ENCODE measurements at places on chromosomes 4 and X. TPM values are rescaled to one million over a fixed set of nuclear protein-coding genes. Genes with fewer than 3 reads are reported as not detected.

DNA sequence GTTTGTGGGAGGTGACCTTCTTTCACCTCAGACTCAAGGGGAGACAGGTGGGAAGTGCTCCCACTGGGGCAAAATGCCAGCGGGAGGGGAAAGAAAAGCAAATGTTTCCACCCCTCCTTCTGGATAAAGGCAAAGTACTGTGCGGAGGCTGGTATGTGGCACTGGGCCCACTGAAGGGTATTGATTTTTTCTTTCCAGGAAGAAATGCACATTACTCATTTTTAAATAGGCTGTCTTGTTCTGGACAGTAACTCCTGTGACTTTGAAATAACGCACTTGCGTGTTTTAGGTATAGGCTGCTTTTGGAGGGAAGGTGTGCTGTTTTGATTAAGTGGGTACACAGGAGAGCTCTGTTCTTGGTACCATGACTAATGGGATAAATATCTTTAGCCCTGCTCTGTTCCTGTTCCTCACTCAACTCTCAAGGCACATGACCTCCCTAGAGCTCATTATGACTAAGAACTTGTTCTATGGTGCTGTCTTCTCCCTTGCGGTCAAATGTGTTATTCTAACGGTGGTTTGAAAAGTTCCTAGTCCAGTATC lies 40.7 kb upstream of the MBTPS2 start:
- no peaks in the 10 kb centered on the region for H3K36me3 ChIP-seq
- no peak overlapping the region for H3K4me3 ChIP-seq
- H3K4me1 ChIP-seq: no peaks in the 10 kb centered on the region
- peak; percentile 9 for DNase-seq
- no peak overlapping the region for H3K27ac ChIP-seq

DNA sequence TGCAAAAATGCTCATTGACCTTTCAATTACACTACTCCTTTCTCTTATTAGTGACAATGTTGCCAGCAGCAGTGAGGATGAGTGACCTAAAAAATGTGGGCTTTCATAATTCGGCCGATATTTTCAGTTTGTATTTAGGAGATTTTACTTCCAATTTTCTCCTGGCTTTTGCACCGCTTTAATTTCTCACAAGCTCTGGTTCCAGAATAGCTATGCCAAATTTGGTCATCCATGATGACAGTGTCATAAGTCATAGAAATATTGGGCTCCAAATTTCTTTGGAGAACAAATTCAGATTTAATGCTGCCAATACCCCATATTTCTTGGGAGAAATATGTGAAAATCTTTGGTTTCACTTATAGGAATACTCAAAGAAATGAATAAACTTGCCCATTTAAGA lies 187.7 kb upstream of the HCCS start:
- H3K4me1 ChIP-seq: peaks cover 33% of the 10 kb centered on the region
- no peaks in the 10 kb centered on the region for H3K36me3 ChIP-seq
- H3K27me3 ChIP-seq: no peaks in the 10 kb centered on the region
- H3K27ac ChIP-seq: 0 out of 2 replicates have a peak overlapping the region, but pooled peaks have one; percentile 2

Gene DKC1
- total RNA-seq: 30.0 TPM

DNA sequence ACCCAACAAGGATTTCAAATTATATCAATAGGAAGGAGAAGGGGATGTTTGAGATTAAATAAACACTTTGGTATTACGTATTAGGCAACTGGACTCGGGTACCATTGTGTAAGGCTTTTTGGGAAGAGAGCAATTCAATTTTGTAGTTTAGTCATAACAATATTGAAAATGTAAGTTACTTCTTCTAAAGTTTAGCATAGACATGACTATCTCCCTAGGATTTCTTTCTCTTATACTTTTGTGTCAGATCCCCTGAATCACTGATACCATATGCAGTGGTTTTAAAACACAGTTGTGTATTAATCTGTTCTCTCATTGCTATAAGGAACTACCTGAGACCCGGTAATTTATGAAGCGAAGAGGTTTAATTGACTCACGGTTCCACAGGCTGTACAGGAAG lies 123.8 kb upstream of the FAM9C start:
- H3K4me3 ChIP-seq: no peak overlapping the region
- H3K36me3 ChIP-seq: no peaks in the 10 kb centered on the region
- H3K4me1 ChIP-seq: peaks cover 17% of the 10 kb centered on the region
- DNase-seq: no peak

Gene EMCN
- total RNA-seq: 0.22 TPM

DNA sequence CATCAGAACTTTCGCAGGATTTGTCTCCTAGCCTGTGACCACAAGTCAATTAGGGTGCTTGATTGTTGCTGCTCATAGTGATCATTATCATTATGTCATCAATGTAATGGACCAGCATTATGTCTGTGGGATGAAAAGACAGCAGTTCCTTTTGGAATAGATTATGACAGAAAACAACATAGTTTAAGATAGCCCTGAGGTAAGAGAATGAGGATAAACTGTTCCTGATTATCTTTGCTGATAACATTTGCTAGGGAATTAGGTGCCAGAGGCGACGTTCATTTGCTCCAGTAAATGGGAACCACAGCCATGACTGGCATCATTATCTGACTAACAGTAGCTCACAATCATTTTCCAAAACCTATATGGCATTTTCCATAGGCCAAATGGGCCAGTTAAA lies 12.7 kb upstream of the THOC2 start:
- no peak for DNase-seq
- H3K27ac ChIP-seq: no peak overlapping the region
- H3K27me3 ChIP-seq: no peaks in the 10 kb centered on the region
- H3K4me3 ChIP-seq: no peak overlapping the region
- H3K4me1 ChIP-seq: no peaks in the 10 kb centered on the region
- H3K36me3 ChIP-seq: no peaks in the 10 kb centered on the region

DNA sequence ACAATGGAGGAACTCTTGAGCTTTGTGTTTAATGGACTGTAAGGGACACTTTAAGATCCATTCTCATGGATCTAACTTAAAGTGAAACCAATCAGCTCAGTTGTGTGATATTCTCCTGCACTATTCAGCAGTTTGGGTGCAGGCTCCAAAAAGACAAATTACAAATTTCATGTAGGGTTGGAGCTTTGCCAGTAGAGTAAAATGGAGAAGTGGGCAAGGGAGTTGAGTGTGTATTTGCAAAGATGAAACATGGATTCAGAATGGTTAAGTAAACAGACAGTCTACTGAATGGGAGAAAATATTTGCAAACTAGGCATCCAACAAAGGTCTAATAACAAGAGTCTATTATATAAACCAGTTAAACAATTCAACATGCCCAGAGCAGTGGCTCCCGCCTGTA lies 21.2 kb upstream of the MID2 start:
- H3K4me3 ChIP-seq: no peak overlapping the region
- no peak for DNase-seq
- no peaks in the 10 kb centered on the region for H3K4me1 ChIP-seq
- H3K27ac ChIP-seq: no peak overlapping the region

Gene ADH1A
- total RNA-seq: not detected

Gene LUZP4
- not detected for total RNA-seq

Gene USP53
- total RNA-seq: 43.3 TPM

GRCh38 chr4:16292585-16292984 lies 66.3 kb upstream of the TAPT1 start:
- H3K27ac ChIP-seq: no peak overlapping the region
- no peaks in the 10 kb centered on the region for H3K36me3 ChIP-seq
- DNase-seq: no peak
- no peaks in the 10 kb centered on the region for H3K27me3 ChIP-seq
- H3K4me1 ChIP-seq: peaks cover 15% of the 10 kb centered on the region
- H3K4me3 ChIP-seq: no peak overlapping the region

DNA sequence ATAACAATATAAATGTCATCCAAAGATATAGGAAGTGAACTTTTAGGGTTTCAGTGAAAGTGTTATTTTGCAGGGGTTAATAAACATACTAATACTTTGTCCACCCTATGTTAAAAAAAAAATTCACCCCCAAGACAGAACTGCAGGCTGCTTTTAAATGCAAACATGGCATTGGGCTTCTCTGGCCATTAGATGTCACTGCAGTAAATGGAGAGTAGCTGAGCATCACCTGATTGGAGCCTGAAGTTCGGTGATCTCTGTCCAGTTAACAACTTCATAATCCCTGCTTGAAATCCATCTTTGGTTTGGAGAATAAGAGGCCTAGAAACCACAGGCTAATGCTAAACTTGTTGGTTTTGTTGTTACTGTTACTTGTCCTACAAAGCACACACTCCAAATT lies 18.7 kb downstream of the SLC25A43 start:
- no peaks in the 10 kb centered on the region for H3K27me3 ChIP-seq
- H3K4me3 ChIP-seq: no peak overlapping the region
- H3K36me3 ChIP-seq: no peaks in the 10 kb centered on the region
- no peak overlapping the region for H3K27ac ChIP-seq
- no peak for DNase-seq

DNA sequence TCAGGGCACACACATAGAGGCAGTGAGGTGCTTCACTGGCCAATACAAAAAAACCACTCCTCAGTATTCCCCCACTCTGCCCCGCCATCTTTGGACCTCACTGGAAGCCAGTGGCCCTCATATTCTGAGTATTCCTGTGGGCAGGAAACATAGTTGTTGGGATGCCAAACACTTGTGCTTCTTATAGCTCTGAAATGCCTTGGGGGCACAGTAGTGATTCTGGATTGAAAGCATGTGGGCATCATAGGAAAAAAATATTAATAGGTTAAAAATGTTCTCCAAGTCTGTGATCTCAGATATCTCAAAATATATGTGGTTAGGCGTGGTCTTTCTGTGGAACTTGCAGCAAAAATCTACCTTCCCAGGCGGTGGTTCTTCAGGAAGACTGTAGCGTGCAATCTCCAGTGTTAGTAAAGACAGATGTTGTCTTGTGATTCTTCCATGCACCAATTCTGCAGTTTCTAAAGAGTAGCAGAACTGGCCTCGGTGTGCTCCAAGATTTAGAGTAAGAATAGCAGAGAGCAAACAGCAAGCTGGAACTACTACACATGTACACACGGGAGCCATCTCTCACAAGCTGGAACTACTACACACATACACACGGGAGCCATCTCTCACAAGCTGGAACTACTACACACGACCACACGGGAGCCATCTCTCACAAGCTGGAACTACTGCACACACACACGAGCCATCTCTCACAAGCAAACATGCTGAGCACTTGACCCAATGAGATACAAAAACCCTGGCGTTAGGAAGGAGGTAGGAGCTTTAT lies 8.0 kb upstream of the TENM3 start:
- H3K4me1 ChIP-seq: no peaks in the 10 kb centered on the region
- DNase-seq: no peak
- H3K36me3 ChIP-seq: no peaks in the 10 kb centered on the region
- H3K27me3 ChIP-seq: no peaks in the 10 kb centered on the region
- no peak overlapping the region for H3K27ac ChIP-seq

DNA sequence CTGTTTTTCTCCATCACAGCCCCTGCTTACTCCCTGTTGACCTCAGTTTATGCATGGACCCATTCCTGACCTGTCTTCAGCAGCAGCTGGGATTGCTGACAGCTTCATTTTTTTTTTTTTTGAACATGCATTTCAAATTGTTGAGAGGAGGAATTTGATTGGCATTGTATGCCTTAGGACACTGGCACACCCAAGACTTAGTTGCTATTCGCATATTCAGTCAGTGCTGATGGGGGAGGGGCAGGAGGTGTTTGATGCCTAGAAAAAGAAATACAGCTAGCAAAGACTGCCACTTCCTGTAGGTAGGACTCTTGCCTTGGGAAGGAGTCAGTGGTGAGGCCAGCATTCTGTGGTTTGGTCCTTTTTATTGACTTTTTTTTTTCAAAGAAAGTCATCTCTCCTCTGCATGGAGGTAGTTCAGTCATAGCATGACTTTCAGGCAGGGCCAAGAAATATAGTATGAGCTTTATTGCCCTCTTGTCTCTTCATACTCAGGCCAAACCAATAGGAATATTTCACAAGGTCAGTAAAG lies 33.6 kb upstream of the XK start:
- no peak overlapping the region for H3K4me3 ChIP-seq
- DNase-seq: no peak
- H3K4me1 ChIP-seq: no peaks in the 10 kb centered on the region
- no peaks in the 10 kb centered on the region for H3K36me3 ChIP-seq
- H3K27me3 ChIP-seq: no peaks in the 10 kb centered on the region

Gene SPATA4
- not detected for total RNA-seq

Gene MAOB
- total RNA-seq: not detected

DNA sequence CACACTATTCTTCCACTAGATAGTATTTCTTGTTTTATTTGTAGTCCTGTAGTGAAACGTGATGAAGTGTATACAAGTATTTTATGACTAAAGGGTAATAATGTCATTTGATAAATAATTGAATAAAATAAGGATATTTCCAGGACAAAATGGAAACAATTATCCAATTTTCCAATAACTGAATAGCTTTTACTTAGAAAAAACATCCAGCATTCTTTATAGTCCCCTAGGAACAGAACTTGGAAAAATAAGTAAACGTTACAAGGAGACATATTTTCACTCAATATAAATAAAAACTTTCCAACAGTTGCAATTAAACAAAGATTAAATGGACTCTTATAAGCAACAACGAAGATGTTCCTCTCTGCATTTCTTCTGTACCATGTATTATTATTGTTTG lies 566.0 kb downstream of the TMA16 start:
- no peaks in the 10 kb centered on the region for H3K36me3 ChIP-seq
- H3K27me3 ChIP-seq: no peaks in the 10 kb centered on the region
- no peak for DNase-seq
- H3K27ac ChIP-seq: no peak overlapping the region
- H3K4me1 ChIP-seq: no peaks in the 10 kb centered on the region
- H3K4me3 ChIP-seq: no peak overlapping the region

GRCh38 chr4:87370068-87370467 lies 20.9 kb downstream of the HSD17B11 start:
- peaks cover 14% of the 10 kb centered on the region for H3K36me3 ChIP-seq
- H3K4me3 ChIP-seq: no peak overlapping the region
- H3K4me1 ChIP-seq: peaks cover 6% of the 10 kb centered on the region
- DNase-seq: no peak
- H3K27me3 ChIP-seq: no peaks in the 10 kb centered on the region

DNA sequence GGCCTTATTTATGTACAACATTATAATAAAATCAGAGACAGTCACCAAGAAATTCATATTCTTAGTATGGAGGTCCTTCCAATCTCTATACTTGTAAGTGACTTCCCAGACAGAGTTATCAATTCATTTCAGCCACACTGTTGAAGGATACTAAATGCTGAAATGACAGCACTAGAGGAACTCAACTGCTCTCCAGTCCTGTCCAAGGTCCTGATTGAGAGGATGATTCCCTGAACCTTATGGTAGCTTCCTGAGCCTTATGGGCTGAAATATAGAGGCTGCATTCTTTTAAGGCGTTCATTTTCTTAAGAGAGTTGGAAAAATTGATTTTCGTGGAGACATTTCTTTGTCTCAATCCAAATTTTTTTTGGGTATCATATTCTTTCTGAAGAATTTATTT lies 205.9 kb downstream of the TLL1 start:
- no peaks in the 10 kb centered on the region for H3K27me3 ChIP-seq
- H3K4me1 ChIP-seq: no peaks in the 10 kb centered on the region
- H3K36me3 ChIP-seq: no peaks in the 10 kb centered on the region
- H3K27ac ChIP-seq: no peak overlapping the region
- no peak overlapping the region for H3K4me3 ChIP-seq

GRCh38 chrX:44261286-44261685 lies 82.2 kb downstream of the EFHC2 start:
- no peak overlapping the region for H3K27ac ChIP-seq
- no peak overlapping the region for H3K4me3 ChIP-seq
- H3K27me3 ChIP-seq: no peaks in the 10 kb centered on the region
- H3K36me3 ChIP-seq: no peaks in the 10 kb centered on the region

Gene LRIT3
- total RNA-seq: 0.11 TPM

- H3K4me1 ChIP-seq: no peaks in the 10 kb centered on the region
- H3K4me3 ChIP-seq: no peak overlapping the region
- H3K27me3 ChIP-seq: no peaks in the 10 kb centered on the region
- no peak for DNase-seq
Observed at GRCh38 chr4:110415041-110415440, 60.9 kb upstream of the ENPEP start.

- peaks cover 13% of the 10 kb centered on the region for H3K4me1 ChIP-seq
- no peaks in the 10 kb centered on the region for H3K27me3 ChIP-seq
- 0 out of 2 replicates have a peak overlapping the region, but pooled peaks have one; percentile 22 for H3K4me3 ChIP-seq
- H3K27ac ChIP-seq: peak overlapping the region; percentile 95
- H3K36me3 ChIP-seq: no peaks in the 10 kb centered on the region
- DNase-seq: peak; percentile 92
Observed at GRCh38 chrX:39736216-39737211, 361.2 kb downstream of the BCOR start.
